ENCODE measurements at places on chromosomes 5 and 9.

GRCh38 chr9:116096853-116097252 is 56.7 kb upstream of the PAPPA start:
- no peak for DNase-seq

DNA sequence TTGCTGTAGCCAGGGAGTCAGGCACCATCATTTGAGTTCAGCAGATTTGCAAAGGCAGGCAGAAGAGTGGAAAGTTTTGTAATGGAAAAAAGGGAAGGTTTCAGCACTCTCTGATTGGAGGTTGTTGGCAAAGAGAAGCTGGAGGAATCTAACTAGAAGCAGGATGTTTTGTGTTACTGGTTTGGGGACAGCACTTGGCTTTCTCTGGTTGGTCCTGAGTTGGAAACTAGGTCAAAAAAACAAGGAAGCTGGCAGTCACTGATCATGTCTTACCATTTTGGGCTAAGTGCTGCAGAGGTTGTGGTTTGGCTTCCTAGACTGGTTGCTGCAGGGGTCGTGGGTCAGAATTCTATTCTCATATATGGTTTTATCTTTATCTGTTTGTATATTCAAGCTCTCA is 189.8 kb downstream of the DRD1 start:
- no peak for DNase-seq

- DNase-seq: peak; percentile 24
Observed at GRCh38 chr5:59275510-59276324, 617.8 kb downstream of the PDE4D start.

GRCh38 chr5:10478436-10478835 is 36.8 kb downstream of the ROPN1L start:
- DNase-seq: no peak

GRCh38 chr9:123373946-123374345 is 17.9 kb downstream of the CRB2 start:
- peak; percentile 28 for DNase-seq

DNA sequence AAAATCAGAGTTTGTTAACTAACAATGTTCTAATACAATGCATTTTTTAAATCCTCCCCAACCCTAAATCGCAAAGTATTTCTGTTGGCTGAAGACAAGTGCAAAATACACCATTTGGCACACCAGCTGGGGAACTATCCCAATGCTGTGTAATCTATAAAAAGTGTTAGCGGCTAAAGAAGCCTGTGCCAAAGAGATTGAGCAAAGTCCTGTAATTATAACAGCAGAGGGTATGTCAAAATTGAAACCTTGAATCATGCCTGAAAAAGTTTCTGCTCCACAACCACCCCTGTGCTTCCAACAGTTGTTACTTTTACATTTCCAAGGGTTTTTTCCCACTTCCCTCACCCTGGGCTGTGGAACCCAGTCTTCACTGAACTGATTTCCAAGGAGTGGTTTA is 83.1 kb upstream of the PLPP6 start:
- DNase-seq: no peak

DNA sequence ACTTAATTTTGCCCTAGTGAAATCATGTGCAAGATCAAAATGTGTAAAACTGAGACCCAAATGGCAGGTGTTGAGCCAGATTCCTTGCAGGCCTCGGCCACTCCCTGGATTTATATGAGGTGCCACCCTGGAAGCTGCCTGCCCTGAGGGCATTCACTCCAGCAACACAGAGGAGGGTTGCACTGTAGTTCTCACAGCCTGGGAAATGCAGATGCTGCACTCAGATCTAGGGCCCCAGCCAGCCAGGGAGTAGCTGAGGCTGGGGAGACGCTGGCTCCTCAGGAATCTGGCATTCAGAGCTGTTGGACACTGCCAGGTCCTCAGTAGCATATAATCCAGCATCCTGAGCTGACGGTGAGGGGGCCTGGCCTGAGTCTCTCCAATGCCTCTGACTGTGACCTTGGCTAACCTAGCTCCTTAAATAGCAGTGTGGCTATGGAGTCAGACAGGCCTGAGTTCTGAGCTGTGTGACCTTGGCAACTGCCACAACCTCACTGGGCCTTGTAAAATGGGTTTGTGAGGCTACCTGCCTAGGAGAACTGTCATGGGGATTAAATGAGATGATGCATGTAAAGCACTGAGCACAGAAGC is 8.7 kb downstream of the KCNMB1 start:
- DNase-seq: no peak

DNA sequence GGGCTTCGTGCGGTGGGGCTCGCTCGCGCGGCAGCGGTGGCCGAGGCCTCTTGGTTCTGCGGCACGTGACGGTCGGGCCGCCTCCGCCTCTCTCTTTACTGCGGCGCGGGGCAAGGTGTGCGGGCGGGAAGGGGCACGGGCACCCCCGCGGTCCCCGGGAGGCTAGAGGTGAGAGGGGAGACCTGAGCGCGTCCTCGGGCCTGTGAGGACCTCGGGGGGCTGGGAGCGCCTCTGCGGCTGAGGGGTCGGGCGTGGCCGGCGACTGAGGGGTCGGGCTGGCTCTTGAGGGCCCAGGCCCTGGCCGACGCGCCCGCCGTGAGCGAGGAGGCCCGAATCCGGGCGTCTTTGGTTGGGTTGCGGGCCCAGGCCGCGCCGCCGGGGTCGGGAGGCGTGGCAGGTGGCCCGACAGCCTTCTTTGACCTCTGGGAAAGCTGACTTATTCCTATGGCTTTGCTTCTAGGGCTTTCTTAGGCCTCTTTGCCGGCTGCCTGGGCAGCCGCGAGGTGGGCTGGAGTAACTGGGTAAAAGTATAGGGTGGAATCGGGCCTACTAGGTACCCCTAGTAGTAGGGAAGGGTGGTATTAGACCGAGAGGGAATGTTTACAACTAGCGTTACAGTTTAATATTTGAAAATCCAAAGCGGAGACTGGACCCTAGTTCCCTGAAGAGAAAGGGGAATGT is at the start of gene CANX:
Gene CANX, plus strand, starts transcription at position 33 of the 681 bp plus-strand sequence. CDS start 6,715 bp downstream, outside the sequence.
- no peak for DNase-seq

DNA sequence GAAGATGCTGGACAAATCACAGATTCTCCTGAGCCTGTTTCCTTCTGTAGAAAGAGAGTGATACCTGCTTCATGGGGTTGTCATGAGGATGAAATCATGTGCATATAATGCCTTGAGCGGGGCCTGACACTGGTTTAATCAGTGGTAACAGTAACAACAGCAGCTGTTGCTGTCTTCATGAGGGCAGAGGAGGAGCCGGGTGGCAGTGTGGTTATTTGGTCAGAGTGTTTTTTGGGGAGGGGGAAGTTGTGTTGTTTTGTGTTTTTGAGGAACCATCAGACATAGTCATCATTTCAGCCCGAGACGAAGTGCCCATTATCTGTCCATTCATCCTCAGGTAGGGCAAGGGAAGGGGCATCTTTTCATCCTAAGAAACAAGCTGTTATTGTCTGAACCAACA is 44.0 kb downstream of the NEURL1B start:
- no peak for DNase-seq

DNA sequence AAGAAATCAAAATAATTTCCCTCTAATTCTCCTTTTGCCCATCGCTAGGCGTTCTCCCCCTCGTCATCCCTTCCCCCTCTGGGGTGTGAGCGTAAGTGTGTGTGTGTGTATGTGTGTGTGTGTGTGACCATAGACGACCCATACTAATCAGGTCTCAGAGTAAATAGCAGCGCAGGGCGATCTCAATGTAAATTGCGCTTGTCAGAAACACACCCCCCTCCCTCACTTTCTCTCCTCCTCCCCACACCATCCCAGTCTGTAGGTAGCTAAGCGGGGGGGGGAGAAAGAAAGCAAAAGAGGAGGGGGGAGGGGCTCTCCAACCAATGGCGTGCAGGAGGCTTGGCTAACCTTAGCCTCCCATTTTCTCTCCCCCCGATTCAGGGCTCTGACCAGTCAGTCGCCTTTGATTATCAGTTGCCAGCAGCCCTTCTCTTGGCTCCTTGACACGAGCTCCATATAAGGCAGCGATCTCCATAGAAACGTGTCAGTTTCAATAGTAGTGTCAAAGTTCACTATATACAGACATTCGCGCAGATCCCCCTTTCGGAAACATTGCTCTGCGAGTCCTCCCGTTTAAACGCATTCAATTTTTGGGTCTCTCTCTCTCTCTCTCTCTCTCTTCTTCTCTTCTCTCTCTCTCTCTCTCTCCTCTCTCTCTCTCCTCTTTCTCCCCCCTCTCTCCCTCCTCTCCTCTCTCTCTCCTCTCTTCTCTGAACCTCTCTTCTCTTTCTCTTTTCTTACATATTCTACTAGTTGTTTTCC is at the start of gene NR2F1:
Gene NR2F1, plus strand, starts transcription at position 546 of the 762 bp plus-strand sequence. CDS start 1,802 bp downstream, outside the sequence.
- DNase-seq: no peak

- DNase-seq: no peak
Observed at GRCh38 chr5:97923997-97924396, 741.0 kb upstream of the RIOK2 start.

- DNase-seq: no peak
Observed at GRCh38 chr9:125511789-125512660, 195.0 kb downstream of the MAPKAP1 start.

GRCh38 chr9:87665505-87665904 is 60.4 kb upstream of the CTSL start:
- DNase-seq: no peak

Measured in hematopoietic multipotent progenitor cell (in vitro differentiated cells).